ENCODE measurements at places on chromosomes 7 and 10.
A peak's percentile ranks its signal among the peaks of the same experiment; 100 is the strongest.

DNA sequence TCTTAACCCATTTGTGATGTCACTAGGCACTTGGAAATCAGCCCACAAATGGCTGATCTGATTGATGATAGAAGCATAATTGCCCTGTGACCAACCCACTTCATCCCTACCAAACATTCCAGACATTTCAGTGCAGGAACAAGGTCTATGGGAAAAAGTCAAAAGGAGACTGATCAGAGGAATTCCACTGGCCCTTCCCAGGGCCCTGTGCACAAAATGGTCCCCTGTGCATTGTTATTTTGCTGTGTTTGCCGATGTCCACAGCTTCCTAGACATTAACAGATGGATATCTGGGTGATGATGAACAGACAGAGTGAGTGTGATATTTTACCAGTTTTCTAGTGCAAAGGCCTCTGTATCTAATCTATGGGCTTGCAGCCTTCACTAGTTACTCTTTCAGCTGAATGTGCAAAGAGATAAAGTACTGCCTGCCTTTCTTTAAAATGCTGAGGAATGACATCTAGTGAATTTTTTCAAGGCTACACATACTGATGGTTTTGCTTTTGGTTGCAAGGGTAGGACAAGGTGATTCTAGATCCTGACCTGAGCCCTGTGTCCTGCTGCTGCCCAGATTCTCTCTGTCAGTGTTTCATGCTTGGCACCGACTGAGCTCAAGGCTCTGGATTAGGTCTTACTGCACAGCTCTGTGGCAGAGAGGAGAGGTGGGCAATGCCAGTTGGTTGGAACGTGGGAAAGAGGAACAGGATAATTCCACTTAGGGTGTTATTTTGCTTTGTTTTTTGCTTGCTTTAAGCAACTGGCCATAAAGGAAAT, 55.4 kb downstream of the CALD1 start:
- no peak for DNase-seq

- no peak for DNase-seq
These were observed 36.3 kb upstream of the SH2D4B start for GRCh38 chr10:80501381-80501912.

DNA sequence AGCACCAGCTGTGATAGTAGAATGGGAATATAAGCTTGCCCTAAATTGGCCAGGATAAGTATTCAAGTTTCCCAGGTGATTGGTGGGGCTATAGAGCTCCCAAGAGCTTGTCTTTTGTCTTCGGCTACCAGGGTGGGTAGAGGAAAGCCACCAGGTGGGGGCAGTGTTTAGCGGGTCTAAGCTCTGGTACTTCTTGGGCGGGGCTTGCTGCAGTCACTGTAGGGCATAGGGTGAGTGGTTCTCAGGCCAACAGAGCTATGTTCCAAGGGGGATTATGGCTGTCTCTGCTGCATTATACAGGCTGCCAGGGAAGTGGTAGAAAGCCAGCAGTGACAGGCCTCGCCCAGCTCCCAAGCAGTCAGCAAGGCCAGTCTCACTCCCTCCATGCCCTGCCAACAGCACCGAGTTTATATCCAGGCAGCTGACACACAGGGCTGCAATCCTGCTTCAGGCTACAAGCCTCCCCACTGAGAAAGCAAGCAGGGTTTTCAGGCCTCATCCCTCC, 110.7 kb downstream of the ZNF467 start:
- DNase-seq, result peak; percentile 9

DNA sequence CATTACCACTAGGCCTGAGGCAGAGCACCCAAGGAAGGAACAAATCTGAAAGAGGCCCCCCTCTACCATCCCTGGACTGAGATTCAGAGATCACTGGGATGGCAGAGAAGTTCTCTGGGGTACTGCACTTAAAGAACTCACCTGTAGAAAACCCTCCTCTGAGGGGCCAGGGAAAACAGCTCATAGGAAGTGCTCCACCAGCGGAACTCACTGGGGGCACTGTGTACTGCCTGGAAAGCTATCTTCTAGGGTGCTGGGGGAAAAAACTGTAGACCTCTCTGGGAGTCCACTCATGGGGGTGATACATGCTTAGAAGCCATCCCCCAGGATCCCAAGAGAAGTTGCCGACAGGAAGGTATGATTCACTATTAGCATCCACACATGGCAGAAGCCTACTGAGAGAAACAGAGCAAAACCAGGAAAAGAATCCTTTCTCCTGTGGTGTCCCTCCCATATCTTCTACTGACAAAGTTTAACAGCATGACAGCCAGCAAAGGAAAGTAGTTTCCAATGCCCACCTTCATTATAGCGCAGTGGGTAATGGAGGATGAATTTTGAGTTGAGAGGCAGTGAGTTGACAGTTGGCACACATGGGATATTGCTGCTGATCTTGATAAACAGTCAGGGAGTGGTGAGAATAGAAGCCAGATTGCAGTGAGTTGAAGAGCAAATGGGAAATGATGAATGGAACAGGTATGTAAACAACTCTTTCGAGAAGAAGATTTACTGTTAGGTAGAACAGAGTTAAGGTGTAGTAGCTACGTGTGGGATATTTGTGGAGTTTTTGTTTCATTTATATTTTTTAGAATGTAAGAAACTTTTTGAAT, 20.9 kb downstream of the ANKIB1 start:
- DNase-seq, result no peak

- DNase-seq, result no peak
These were observed 577 bp downstream of the DNAJB9 start for GRCh38 chr7:108570146-108570755.

DNA sequence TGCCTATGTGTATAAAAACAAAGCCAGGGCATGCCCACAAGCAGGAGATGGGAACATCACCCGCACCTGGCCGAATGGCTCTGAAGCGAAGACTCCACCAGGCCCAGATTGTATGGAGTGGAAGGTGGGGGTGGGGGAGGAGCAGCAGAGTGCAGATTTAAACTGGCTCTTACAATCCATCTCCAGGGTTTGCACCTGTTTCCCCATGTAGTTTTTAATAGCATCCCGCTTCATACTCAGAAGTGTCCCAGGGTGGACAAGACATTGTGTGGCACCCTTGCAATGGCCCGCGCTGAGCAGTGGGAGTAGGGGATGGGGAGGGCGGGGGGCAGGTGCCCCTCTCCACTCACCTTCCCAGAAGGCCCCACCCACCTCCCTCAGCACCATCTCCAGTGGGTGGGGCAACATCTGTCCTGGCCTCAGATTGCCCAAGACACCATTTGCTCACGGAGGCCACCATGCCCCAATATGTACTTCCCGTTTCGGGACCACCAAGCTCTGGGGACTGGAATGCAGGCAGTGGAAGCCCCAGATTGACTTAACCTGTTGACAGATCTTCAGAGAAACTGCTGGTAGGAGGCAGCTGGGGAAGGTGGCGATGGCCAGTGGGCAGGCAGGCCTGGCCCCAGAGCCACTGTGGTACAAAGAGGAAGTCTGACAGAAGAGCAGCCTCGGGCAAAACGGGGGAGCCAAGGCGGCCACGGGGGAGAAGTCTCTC, 23.0 kb downstream of the VSIR start:
- DNase-seq, result no peak

- DNase-seq, result no peak
These were observed 89.6 kb downstream of the GALNT17 start for GRCh38 chr7:71221549-71221948.

All from retina (tissue), 1 donor.